ENCODE measurements at places on chromosomes 7 and 10. TPM values are rescaled to one million over a fixed set of nuclear protein-coding genes. Genes with fewer than 3 reads are reported as not detected.

Gene OR9A2
- not detected for total RNA-seq

Gene CHAT
- not detected for total RNA-seq

Gene FZD1
- total RNA-seq, result 0.22 TPM

Gene MALRD1
- total RNA-seq, result 0.56 TPM

Gene AKR1D1
- total RNA-seq, result not detected

Gene ITIH2
- not detected for total RNA-seq

Gene EVX1
- not detected for total RNA-seq

Gene TSPAN15
- 0.60 TPM for total RNA-seq

Gene CCL24
- total RNA-seq, result not detected

Gene ABCF2
- 85.2 TPM for total RNA-seq

Gene RTKN2
- total RNA-seq, result 1.2 TPM

Gene GSTO1
- total RNA-seq, result 148 TPM

Gene MCM10
- total RNA-seq, result 89.3 TPM

Gene LRRC18
- total RNA-seq, result not detected

Data from activated naive CD8-positive, alpha-beta T cell treated with anti-CD3 and anti-CD28 coated beads for 36 hours (primary cell).